Hippocampal formation (tissue), 2 donors: ENCODE measurements at places on chromosomes 11 and 22.

DNA sequence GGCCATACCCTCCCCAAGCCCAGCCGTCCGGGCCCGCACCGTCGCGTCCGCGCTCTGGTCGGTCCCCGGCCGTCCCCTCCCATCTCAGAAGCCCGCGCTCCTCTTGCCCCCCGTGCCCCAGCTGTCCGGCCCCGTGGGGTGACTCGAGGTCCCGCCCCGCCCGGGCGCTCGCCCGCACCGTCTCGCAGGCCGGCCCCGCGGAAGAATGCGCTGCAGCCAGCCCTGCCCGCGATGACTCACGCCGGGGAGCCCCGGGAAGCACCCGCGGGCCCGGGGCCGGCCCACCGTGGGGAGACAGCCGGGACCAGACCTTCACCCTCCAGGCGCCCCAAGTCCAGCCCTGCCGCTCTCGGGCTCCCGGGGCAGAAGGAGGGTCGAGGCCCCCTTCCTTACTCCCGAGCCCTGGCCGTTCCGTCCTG is 320 bp upstream of the PHLDA2 start:
- no peak for DNase-seq

DNA sequence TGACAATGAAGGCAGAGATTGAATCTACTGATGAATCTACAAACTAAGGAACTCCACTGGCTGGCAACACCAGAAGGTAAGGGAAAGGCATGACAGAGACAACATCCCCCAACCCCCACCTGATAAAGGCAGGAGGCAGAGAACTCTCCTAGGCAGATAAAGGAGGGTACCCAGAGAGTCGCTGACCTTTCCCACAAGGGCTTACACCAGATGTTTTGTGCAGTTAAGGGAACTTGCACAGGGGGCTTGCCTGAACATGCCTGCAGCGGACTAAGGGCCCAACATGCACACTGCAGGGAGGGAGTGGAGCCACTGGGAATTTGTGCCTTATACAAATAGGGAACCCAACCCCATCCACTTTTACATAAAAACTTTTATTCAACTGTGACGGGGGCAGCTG is 1996.9 kb upstream of the RAG2 start:
- DNase-seq, result no peak

- no peak for DNase-seq
Measured at GRCh38 chr11:113006896-113007445, 45.8 kb downstream of the NCAM1 start.

DNA sequence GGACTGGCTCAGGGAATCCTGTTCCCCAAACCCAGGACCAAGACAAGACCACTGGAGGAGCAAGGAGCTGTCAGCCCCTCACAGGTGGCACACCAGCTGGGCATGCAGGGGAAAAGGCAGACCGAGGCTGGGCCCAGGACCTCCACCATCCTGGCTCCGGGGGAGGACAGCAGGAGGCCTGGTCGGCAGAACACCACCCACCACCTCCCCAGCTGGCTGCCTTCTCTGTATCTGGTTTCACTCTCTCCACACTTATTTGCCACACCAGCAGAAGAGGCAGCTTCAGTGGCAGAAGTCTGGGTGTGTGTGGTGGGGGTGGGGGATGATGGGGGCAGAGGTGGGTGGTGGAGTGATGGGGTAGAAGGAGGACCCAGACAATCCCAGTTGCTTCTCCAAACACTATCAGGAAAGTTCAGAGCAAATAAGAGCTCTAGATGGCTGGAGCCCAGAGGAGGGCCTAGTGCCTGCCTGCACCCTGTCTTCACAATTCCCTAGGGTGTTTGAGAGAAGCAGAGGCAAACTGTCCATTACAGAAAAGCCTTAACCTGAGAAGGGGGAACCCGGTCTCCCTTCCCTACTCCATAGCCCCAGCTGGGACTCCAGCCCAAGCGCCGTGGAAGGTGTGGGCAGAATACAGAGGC is 51.9 kb upstream of the CDON start:
- DNase-seq, result no peak

DNA sequence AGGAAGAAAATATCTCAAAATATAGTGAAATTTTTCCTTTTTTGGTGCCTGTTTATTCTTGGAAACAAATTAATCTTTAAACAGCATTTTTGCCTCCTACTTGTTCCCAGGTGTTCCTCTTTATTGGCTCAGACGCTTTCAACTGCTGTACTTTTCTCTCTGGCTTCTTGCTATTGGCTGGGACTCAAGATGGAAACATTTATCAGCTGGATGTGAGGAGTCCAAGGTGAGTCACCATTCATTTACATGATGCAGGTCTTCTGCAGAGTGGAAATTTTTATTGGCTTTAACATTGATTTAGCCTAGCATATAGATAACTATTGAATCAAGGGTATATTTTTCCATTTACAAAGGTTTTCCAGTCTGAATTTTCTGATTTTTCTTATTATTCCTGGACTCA is 34.4 kb upstream of the DNAJB13 start:
- DNase-seq, result no peak

GRCh38 chr11:95451261-95451660 is 220.3 kb upstream of the SESN3 start:
- DNase-seq, result no peak

DNA sequence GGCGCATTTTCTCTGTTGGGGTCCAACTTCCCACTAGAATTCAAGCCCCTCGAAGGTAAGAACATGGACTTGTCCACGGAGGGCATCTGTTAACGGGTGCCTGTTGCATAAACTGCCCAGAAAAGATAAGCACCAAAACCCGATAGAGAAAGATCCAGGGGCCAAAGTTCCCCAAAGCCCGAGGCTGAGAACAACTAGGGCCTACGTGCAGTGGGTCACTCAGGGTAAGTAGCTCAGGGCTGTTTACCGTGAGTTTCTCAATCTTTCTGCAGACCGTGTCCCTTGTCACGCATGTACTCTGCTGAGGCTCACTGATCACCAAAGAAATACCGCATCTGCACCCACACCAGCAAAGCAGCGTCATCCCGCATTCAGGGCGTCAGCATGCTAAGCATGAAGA is 24.4 kb downstream of the PGA5 start:
- DNase-seq, result no peak

DNA sequence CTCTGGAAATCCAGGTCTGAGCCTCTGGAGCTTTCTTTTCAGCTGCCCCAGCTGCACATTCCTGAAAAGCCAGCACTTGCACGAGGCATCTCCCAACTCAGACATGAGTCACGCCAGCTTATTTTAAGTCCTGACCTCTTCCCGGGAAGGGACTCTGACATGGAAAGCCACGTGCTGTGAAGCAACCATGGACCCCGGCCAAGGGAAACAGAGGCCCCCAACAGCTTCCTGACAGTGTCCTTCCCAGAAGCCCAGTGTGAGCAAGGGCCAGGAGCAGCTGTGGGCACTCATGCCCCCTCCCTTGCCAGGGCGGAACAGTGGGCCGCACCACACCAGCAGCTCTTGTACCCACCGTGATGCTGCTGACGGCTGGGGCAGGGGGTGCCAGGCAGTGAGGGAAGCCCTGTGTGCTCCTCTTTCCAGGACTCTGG is 118.8 kb upstream of the CADM1 start:
- DNase-seq, result no peak

DNA sequence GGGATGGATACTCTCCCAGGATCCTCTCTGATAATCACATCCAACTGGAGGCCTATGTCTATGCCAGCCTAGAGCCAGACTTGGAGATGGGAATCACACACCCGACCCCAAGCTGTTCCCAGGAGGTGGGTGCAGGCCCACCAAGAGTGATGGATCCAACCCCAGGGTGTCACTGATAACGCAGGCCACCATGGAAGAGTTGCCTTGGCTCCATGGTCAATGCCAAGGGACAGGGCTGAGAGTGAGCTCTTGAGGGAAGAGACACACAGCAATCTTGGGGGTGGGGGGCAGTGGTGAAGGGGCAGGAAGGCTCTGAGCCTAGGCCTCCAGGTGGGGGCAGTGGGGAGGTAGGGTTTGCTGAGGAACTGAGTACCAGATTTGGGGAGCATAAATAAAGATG is 16.9 kb downstream of the TUB start:
- no peak for DNase-seq

- peak; percentile 31 for DNase-seq
Measured at GRCh38 chr11:40306938-40307548, 1152.4 kb downstream of the LRRC4C start.

GRCh38 chr11:3609416-3610265 is 32.2 kb downstream of the ART5 start:
- DNase-seq, result no peak

DNA sequence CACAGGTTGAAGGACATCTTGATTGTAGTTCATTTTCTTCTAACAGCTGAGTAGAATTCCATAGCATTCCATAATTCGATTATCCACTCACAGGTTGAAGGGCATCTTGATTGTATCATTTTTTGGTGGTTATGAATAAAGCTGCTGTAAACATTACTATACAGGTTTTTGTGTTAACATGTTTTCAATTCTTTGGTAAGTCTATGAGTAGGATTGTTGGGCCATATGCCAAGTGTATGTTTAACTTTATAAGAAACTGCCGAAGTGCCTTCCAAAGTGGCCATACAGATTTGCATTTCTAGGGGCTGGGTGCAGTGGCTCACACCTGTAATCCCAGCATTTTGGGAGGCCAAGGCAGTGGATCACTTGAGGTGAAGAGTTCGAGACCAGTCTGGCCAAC is 44.6 kb downstream of the ANKRD42 start:
- no peak for DNase-seq

DNA sequence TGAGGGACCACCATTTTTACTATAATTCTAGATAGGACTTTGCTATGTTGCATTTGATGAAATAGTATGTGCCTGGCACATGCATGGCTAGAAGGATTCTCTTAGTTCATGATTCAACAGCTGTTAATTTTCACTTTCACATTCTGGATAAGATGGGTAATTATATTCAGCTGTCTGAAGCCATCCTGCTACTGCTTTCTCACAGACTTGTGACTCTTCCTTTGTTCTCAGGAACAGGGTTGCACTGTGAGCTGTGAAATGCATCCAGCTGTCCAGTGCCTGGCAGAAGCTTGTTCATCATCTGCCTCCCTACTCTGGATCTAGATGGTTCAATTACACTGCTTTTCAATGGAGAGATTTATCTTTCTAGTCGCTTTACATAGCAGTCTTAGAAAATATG is 610.1 kb upstream of the ANO5 start:
- DNase-seq, result no peak

DNA sequence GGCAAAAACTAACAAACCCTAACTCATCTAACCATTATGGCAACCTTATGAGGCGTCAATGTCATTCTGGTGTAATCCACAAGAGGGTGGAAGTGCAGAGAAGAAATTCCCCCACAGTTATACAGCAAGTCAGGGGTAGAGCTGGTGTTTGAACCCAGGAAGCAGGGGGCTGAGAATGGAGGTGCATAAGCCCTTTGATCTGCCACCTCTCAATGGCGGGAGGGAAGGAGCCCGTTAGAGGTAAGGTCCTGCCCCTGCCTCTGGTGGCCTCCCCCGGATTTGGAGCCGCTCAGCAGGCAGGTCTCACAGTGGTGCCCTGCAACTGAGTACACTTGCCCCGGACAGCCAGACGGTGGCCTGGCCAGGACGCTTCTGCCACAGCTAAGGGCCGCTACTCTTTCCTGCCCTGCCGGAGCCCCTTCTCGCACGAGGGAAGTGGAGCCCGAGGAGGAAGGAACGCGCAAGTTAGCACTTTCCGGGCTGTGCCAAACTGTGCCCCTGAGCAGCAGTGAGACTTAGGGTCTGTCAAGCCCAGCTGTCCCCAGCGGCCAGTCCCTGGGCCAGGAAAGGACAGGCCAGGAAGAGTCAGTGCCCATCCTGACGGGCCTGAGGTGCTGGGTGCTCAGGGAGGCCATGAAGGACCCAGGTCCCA is 1.1 kb downstream of the FXYD2 start:
- no peak for DNase-seq

DNA sequence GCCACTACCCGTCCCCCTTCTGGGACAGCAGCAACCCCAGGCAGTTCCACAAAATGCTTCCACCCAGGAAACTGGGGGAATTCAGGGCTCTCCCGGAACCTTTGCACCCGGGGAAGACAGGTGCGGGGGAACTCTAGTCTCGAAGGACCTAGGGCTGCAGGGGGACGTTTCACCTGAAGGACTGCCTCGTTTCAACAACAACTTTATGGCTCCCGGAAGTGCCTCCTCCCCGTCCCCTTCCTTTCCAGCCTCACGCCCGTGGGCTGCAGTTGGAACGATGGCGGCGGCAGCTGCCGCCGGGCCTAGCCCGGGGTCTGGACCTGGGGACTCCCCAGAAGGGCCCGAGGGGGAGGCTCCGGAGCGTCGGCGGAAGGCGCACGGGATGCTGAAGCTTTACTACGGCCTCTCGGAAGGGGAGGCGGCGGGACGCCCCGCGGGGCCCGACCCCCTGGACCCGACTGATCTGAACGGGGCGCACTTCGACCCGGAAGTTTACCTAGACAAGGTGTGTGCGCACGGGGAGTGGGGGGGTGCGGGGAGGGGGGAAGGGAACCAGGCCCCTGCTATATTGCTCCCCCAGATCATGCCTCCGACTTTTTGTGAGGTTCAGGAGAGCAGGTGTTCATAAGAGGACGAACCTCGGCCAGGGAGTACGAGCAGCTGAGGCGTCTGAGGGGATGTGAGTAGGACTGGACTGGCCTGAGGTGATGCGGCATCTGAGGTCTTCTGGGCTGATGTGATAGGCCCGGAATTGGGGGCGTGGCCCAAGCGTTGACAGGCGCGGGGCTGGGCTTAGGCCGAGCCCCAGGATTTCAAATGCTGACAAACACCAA is at the start of gene VPS51:
TSS of gene VPS51 (plus strand) at position 241 of the 833 bp plus-strand sequence. CDS start at position 278, 37 bp downstream.
- peak; percentile 81 for DNase-seq
